ENCODE measurements at places on chromosomes 3 and 15.

DNA sequence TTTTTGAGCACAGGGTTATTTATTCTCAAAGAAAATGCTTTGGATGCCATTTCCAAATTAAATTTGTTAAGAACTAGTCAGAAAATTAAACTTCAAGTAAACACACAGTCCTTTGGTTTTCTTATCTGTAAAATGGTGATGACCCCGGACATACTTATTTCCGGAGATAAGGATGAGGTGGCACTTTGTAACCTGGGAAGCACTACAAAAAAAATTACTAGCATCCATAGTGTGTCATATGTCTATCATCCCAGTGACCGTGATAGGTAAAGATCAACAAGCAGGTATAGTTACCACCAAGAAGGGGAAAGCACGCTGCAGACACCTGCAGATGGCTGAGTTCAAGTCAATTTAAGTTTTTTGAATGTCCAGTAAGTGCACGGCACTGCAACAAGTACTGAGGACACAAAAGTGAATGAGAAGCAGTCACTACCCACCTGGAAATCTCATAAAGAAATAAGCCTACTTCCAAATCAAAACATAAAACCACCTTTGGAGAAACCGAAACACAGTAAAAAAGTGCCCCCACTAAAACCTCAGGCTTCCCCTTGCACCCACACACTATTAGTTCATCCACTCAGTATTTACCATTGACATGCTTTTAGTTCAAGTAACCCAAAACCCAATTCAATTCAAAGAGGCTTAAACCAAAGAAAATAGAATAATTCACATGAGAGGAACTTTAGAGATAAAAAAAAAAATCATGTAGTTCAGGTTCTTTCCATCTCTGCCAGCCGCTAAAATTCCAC is 24.6 kb downstream of the SEMA5B start:
- no peak for DNase-seq

DNA sequence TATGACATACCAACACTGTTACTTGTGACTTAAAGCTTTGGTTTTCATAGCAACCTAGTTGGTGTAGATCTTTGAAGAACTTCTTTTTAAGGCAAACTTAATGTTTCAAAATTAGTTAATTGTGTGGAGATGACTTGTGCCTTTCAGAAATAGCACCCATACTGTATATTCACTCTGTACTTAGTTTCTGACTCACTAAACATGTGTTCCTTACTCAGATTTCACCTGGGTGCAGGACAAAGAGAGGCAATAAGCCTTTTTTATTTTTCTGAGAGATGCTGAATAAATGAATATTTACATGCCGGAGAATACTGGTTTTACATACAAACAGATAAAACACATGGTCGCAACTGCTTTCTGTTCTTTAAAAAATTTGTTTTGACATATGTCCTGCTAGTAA is 44.8 kb downstream of the SLC25A26 start:
- DNase-seq, result no peak

- no peak for DNase-seq
Measured at GRCh38 chr3:53841296-53841695, 4.9 kb downstream of the CHDH start.

- no peak for DNase-seq
Measured at GRCh38 chr15:94494732-94495131, 263.4 kb downstream of the MCTP2 start.

DNA sequence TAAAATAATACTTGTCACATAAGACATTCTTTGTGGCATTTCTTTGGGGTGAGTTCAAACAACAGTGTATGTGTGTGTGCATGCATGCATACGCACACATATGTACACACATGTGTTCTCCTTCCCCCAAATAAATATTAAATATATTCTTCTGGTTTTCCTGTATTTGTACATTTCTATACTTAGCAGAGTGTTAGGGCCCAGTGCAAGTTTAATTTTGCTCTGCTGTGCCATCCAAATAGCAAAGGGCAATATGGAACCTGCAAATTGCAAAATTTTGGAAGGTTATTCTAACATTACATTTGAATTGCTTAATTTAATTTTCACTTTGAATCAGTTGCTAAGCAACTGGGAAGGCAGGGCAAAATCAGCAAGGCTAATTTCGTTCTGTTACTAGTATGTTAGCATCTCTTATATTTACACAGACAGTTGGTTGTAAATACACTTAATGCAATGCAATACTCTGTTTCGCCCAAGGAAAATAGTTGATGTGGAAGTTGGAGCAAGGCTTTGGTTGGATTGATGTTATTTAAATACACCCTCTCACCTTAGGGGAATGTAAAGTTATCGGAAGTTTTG is 130.4 kb downstream of the ITPR1 start:
- no peak for DNase-seq

Data from GM13976 (cell line).